Osteoblast (primary cell): ENCODE measurements at places on chromosomes 16 and 17. TPM values are rescaled to one million over a fixed set of nuclear protein-coding genes. Genes with fewer than 3 reads are reported as not detected.

DNA sequence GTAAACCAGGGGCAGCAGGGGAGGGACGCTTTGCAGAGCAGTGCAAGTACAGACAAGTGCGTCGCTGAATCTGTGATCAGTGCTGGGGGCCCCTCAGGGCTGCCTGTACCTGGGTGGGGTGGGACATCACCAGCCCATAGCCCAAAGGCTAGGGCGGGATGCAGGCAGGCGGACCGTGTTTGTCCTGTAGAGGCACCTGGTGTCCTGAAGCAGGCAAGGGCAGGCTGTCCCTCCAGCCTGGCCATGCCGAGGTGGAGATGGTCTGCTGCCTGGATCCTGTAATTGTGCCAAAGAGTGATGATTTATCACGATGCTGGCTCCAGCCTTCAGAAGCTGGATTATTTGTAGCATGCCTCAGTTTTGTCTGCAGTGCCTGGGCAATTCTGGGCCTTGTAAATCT, 137.9 kb upstream of the GSE1 start:
- no peak for DNase-seq

DNA sequence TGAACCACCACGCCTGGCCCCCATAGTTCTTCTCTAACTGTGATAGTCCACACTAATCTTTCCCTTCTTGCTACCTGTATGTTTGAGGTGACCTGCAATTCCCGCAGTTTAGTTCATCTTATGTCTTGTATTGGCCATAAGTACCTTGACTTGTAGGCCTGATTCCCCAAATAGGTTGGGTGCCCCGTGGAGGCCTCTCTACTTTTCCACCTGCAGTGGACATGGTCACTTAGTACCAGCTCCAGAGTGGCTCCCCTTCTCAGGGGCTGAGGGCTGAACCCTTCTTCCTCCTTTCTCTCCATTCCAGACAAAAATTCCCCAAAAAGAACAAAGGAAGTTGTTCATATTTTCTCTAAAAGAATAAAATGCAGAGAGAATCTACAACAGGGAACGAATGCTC, 33.5 kb upstream of the CES5A start:
- DNase-seq: no peak

DNA sequence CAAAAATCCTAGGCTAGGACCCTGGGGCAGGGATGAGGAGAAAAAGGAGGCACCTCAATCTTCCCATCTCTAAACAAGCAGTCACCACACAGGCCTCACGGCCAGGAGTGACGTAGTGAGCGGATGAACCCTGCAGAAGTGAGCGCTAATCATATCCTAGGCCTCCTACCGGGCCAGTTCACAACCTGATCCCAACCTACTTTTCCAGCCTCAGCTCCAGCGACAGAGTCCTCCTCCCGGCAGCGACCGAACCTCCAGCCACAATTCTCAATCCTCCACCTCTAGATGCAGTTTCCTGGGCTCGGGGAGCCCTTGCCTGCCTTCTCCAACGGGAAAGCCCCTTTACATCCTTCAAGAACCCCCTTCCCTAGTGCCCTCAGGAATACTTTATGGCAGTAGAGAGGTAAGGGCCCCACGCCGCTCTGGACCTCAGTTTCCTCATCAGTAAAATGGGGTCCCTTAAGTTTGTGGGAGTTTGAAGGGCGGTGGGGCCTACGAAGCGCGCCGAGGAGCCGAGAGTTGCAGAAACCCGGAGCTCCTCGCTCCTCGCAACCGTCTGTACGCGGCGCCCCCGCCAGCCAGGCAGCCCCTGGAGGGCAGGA, 1.4 kb downstream of the ZNF668 start:
- DNase-seq: peak; percentile 96

- DNase-seq: peak; percentile 88
Observed at GRCh38 chr16:57422026-57422944, 17.7 kb downstream of the CCL17 start.

DNA sequence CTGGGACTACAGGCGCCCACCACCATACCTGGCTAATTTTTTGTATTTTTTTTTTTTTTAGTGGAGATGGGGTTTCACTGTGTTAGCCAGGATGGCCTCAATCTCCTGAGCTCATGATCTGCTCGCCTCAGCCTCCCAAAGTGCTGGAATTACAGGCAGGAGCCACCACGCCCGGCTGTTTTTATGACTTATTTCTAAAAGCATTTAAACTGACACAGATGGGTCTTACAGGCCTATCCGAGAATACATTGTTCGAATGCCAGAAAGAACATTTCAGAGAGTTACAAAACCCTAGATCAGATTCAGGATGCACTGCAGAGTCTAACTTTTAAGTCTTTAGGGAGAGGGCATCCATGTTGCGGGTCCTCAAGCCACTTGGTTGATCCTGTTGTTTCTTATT, 234.7 kb upstream of the MAF start:
- no peak for DNase-seq

DNA sequence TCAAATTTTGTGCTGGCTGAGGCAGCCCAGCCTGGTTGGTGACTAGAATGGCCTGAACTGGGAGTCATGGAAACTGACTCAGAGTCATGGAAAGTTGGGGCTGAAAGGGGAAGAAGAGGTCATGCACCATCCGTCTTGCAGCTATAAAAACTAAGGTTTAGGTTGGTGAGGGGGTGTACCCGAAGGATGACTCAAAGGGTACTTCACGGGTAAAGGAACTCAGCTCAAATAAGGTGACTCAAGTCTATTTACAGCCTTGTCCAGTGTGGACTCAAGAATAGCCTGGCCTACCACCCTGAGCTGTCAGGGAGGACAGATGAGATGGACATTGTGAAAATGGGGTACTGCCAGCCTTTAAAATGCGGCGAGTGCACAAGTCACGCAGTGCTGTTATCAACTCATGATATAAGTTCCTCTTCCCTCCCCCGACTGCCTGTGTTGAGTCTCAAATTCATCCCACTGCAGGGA, 18.6 kb downstream of the CD300LB start:
- DNase-seq: no peak

- DNase-seq: peak; percentile 1
Observed at GRCh38 chr16:11073407-11073999, 129.1 kb downstream of the CLEC16A start.

- peak; percentile 79 for DNase-seq
Observed at GRCh38 chr16:82263521-82264143, 93.6 kb upstream of the MPHOSPH6 start.

- no peak for DNase-seq
Observed at GRCh38 chr16:634996-635395, 1.1 kb downstream of the METTL26 start.

Gene RPA1
- total RNA-seq: 14.1 and 14.8 TPM in 2 replicates

Gene DRC7
- not detected in 2 replicates for total RNA-seq

Gene HOXB7
- 0.36 TPM in 1 of 2 replicates, not detected in the other for total RNA-seq
